GM12864 (cell line): ENCODE measurements at places on chromosomes 2 and 18.

DNA sequence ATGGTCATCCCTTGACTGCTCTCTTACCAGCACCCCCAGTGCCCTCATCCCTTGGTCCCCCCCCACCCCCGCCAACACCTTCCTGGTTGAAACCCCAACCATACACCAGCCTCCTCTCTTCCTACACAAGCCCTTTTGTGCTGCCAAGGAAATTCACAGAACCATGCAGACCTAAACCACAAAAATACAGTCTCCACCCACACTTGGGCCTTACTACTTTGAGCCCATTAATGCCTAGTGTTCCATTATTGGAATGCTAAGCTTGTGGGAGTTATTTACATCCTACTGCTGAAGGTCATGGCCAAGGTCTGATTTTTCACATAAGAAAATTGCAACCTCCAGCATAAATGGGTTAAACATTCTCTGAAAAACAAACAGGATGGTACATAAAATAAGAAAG is 4.1 kb upstream of the CRACDL start:
- DNase-seq = no peak

DNA sequence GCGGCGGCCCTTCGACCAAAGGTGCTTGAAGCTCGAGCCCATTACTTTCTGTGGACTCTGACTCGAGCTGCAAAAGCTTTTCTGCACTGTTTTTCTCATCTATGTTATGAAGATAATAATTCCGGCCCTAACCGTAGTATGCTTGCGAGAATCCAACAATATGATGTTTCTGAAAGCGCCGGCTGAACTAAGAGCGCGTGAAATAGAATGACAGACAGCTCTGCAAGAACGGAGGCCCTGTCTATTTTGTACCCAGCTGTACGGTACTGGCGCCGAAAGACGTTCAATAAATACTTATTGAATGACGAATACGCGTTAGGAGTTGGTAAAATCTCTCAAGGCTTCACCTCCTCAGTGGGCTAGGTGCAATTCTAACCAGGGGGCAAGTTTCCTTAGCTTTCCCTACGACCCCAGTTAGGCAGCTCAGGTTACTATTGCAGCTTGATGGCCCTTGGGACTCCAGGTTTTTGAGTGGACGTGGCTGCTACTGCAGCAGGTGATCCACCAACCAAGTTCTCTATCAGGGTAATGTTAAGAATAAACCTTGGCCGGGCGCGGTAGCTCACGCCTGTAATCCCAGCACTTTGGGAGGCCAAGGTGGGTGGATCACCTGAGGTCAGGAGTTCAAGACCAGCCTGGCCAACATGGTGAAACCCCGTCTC is 570 bp downstream of the SCRN3 start:
- no peak for DNase-seq

DNA sequence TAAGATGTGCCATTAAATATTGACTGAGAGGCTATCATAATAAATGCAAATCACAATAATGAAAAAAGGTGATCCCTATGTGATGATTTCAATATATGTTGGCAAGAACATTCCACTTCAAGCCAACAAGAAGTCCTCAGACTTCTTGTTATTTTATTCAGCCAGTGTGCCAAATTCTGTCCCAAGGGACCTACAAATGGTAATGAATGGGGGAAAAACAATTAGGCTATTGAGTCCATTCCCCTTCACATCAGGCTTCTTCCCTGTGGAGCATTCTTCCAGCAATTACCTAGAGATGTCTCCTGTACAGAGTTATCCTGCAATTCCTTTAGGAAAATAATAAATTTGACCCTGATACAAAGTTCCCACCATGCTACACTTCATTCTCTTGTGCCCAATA is 144.4 kb downstream of the PIEZO2 start:
- DNase-seq = no peak

GRCh38 chr2:217834744-217835513 is 167.9 kb downstream of the TNS1 start:
- no peak for DNase-seq

GRCh38 chr18:41524674-41525470 is 430.2 kb upstream of the PIK3C3 start:
- DNase-seq = no peak

- DNase-seq = no peak
These were observed 6.3 kb downstream of the COBLL1 start for GRCh38 chr2:164835302-164835701.

DNA sequence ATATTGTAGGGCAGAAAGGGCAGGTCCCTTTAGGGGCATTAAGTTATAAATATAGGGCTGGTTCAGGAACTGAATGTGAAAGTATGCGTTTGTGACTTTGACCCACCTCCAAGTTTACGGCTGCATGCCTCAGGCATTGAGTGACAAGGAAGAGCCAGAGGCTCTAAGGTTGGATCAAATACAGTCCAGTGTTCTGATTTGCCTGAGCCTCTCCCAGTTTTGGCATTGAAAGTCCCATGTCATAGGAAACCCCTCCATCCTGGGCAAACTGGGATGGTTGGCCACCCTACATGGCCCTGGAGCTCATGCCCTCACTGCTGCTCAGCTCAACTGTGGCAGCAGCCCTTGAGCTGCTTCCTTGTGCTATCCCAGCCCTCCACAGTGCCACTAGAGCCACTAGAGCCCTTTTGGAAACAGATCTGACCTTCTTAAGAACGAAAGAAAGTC is 29.9 kb downstream of the HK2 start:
- DNase-seq = no peak

GRCh38 chr2:51706220-51706619 is 674.3 kb upstream of the NRXN1 start:
- DNase-seq = no peak

- DNase-seq = no peak
These were observed 298.8 kb downstream of the FIGN start for GRCh38 chr2:163436963-163437362.

DNA sequence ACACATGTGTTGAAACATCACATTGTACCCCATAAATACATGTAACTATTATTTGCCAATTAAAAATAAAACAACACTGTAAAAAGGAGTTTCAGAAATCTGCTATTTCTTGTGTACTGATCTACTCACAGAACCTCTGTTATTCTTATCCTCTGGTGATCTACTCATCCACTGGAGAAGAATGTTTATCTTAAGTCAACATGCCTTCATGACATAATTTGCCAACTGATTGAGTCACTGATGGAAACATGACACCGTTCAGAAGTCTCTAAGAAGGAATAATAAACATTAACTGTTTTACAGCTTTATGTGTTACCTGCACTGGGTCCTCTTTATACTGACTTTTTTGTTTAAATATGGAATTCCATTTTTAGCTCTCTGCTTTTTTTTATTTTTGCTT is 555.2 kb downstream of the DCDC2C start:
- DNase-seq = no peak

- no peak for DNase-seq
These were observed 39.6 kb downstream of the FAM171B start for GRCh38 chr2:186733414-186733813.
